Muscle of leg (tissue), 16 donors: ENCODE measurements at places on chromosomes 2 and 18.

DNA sequence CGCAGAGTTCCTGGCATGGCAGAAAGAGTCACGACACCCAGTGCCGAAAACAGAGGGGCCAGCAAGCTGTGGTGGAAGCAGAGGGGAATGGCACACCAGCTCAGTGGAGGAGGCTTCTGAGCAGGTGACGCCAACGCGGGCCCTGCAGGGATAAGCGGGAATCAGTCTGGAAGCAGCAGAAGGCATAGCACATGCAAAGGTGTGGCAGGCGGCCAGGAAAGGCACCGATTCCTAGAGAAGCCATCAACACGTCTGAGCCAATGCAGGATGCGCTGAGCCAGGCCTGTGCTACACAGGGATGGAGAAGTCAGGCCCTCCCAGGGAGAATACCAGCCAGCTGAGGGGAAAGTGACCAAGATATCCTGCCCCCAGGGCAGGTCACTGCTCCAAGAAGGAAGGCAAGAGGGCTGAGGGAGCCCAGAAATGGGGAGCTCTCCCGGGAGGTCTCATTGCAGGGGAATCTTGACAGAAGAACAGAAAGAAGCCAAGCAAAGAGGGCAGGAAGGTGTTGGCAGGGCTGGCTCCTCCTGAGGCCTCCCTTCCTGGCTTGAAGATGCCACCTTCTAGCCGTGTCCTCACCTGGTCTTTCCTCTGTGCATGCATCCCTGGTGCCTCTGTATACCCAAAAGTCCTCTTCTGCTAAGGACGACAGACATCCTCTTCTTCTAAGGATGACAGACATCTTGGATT is 16.3 kb downstream of the TEX51 start:
- H3K27me3 ChIP-seq, result no peaks in the 10 kb centered on the region
- no peaks in the 10 kb centered on the region for H3K4me1 ChIP-seq
- no peak overlapping the region for H3K4me3 ChIP-seq
- DNase-seq, result no peak
- no peak overlapping the region for H3K27ac ChIP-seq

GRCh38 chr2:162746310-162746709 is 92.3 kb downstream of the KCNH7 start:
- H3K36me3 ChIP-seq, result no peaks in the 10 kb centered on the region
- H3K4me1 ChIP-seq, result no peaks in the 10 kb centered on the region
- no peak overlapping the region for H3K27ac ChIP-seq
- no peak for DNase-seq

DNA sequence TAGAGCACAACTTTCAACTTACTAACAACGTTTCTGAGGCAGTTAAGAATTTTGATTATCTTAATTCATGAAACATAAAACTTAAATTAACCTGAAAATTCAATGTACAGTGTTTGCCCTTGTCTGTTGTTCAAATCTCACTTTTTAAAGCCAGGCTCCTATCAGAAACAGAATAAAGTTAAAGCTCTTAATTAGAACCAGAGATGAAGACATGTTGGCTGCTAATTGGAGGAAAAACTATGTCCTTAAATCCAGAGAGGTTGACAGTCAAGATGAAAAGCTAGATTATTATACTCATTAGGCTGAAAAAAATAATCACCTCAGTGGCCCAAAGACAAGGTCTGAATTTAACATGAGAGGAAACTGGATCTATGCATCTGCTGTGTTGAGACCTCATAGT is 52.3 kb downstream of the SOWAHC start:
- DNase-seq, result no peak
- H3K27ac ChIP-seq, result no peak overlapping the region
- H3K4me1 ChIP-seq, result peaks cover 5% of the 10 kb centered on the region
- no peak overlapping the region for H3K4me3 ChIP-seq
- H3K27me3 ChIP-seq, result no peaks in the 10 kb centered on the region

GRCh38 chr2:237653776-237654558 is 26.6 kb downstream of the LRRFIP1 start:
- H3K36me3 ChIP-seq, result peaks cover 32% of the 10 kb centered on the region
- no peak overlapping the region for H3K4me3 ChIP-seq
- no peak overlapping the region for H3K27ac ChIP-seq
- H3K4me1 ChIP-seq, result no peaks in the 10 kb centered on the region

DNA sequence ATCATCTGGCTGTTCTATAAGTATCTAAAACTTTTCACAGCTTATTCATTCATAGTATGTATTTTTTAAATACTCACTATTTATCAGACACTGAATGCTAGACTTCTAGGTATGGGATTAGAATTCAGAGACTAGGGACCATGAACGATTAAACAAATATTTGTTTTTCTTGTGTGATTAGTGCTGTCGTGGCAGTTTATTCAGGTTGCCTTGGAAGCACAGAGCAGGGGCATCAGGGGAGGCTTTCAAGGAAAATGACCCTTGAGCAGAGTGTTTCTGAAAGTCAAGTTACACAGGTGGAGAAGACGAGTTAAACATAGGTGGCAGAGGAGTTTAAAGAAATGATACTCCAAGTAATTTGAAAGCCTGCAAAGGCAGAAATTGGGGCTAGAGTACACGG is 5.7 kb downstream of the SPOPL start:
- DNase-seq, result no peak
- no peak overlapping the region for H3K27ac ChIP-seq
- H3K36me3 ChIP-seq, result no peaks in the 10 kb centered on the region
- peaks cover 2% of the 10 kb centered on the region for H3K4me1 ChIP-seq

DNA sequence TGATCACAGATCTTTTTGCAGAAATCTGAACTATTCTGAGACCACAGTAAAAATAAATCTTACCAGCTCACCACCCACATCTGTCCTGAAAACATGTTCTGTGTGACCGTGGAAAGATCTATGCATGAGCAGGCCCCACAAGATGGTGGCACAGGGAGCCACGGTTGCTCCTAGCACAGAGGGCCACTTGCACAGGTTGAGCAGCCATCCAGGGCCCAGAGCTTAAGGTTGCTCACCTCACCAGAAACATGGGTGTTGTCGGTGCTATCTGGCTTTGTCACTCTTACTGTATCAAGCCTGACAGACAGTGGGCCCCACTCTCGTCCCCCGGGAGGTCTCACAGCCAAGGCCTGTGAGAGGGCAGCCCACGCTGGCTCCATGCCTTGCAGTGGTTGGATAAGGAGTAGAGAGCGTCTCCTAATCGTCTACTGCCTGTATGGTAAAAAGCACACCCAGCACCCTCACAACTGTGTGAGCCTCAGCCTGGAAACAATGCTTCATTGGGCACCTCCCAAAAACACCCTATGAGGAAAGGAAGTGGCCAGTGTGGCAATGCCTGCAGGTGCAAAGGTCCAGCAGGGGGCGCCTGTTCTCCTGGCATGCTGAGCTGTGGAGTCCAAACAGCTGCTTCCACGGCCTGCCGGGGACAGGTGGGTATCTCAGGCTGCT is 19.6 kb downstream of the TUBB6 start:
- peaks cover 11% of the 10 kb centered on the region for H3K4me1 ChIP-seq
- peak overlapping the region; percentile 13 for H3K27ac ChIP-seq
- H3K4me3 ChIP-seq, result no peak overlapping the region
- H3K36me3 ChIP-seq, result peaks cover 61% of the 10 kb centered on the region
- peak; percentile 79 for DNase-seq

GRCh38 chr2:174683392-174683759 is 80.9 kb downstream of the CHRNA1 start:
- peak; percentile 84 for DNase-seq

DNA sequence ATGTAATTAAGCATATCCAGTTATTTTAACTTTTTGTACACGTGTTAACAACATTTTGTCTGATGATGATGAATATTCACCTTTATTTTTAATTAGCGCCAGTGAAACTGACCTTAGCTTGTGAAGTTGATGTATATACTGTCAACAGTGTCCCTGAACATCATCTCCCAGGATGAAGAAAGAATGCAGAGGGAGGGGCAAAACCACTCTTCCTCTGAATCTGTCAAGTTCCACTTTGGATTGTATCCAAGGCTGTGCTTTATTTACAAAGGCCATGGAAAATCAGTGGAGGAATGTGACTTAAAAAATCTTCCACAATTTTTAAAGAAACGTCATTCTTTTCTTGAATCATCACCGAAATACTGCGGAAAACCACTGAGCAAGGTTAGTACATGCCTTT is 4.5 kb upstream of the RMDN2 start:
- DNase-seq, result no peak
- no peaks in the 10 kb centered on the region for H3K36me3 ChIP-seq
- H3K27ac ChIP-seq, result no peak overlapping the region
- no peaks in the 10 kb centered on the region for H3K27me3 ChIP-seq
- no peak overlapping the region for H3K4me3 ChIP-seq
- peaks cover 3% of the 10 kb centered on the region for H3K4me1 ChIP-seq

GRCh38 chr2:110744429-110744828 is 12.1 kb downstream of the ACOXL start:
- H3K36me3 ChIP-seq, result no peaks in the 10 kb centered on the region
- DNase-seq, result no peak
- no peak overlapping the region for H3K27ac ChIP-seq
- no peak overlapping the region for H3K4me3 ChIP-seq

DNA sequence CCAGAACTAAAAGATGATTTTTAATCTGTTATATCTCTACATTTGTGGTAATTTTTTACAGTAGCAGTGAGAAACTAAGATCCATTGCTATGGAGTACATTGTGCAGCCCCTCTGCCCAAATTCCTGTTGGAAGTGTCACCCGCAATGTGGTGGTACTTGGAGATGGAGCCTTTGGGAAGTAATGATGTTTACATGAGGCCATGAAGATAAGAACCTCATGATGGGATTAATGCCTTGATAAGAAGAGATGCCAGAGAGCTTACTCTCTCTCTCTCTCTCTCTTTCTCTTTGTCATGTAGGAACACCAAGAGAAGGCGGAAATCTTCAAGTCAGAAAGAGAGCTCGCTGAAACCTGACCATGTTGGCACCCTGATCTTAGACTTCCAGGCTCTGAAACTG is 535.4 kb downstream of the PID1 start:
- H3K4me1 ChIP-seq, result no peaks in the 10 kb centered on the region
- DNase-seq, result no peak
- no peak overlapping the region for H3K4me3 ChIP-seq
- no peaks in the 10 kb centered on the region for H3K27me3 ChIP-seq
- H3K36me3 ChIP-seq, result no peaks in the 10 kb centered on the region

- no peak for DNase-seq
- H3K27me3 ChIP-seq, result no peaks in the 10 kb centered on the region
Measured at GRCh38 chr2:58207189-58207588, 33.9 kb downstream of the FANCL start.

- H3K27ac ChIP-seq, result no peak overlapping the region
- H3K4me1 ChIP-seq, result peaks cover 44% of the 10 kb centered on the region
- H3K4me3 ChIP-seq, result no peak overlapping the region
- no peaks in the 10 kb centered on the region for H3K27me3 ChIP-seq
Measured at GRCh38 chr2:28329184-28329583, 63.5 kb upstream of the FOSL2 start.

GRCh38 chr2:16520891-16521290 is 144.7 kb downstream of the CYRIA start:
- peaks cover 10% of the 10 kb centered on the region for H3K4me1 ChIP-seq
- H3K27ac ChIP-seq, result no peak overlapping the region
- H3K27me3 ChIP-seq, result peaks cover 5% of the 10 kb centered on the region
- no peaks in the 10 kb centered on the region for H3K36me3 ChIP-seq
- no peak overlapping the region for H3K4me3 ChIP-seq
